ENCODE measurements at places on chromosomes 2 and 18.

GRCh38 chr2:46387886-46388515 is 90.8 kb downstream of the EPAS1 start:
- no peak for DNase-seq

DNA sequence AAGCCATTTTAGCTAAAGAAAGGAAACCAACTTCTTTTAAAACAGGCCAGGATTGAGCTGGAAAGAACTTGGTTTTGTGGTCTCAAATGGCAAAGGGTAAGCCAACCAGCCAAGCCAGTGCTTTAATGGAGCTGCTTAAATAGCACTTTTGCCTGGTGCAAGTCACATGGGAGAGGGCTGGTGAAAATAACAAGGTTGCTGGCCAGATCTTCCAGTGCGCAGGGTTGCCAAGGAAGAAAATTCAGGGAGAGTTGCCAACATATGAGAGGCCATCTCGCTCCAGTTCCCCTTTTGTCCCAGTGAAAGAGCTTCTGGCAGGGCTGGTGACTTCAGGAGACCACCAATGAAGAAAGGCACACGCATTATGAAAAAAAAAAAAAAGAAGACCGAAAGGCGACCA is 57.3 kb downstream of the IRS1 start:
- no peak for DNase-seq

GRCh38 chr2:127665267-127665893 is 9.9 kb downstream of the LIMS2 start:
- no peak for DNase-seq

DNA sequence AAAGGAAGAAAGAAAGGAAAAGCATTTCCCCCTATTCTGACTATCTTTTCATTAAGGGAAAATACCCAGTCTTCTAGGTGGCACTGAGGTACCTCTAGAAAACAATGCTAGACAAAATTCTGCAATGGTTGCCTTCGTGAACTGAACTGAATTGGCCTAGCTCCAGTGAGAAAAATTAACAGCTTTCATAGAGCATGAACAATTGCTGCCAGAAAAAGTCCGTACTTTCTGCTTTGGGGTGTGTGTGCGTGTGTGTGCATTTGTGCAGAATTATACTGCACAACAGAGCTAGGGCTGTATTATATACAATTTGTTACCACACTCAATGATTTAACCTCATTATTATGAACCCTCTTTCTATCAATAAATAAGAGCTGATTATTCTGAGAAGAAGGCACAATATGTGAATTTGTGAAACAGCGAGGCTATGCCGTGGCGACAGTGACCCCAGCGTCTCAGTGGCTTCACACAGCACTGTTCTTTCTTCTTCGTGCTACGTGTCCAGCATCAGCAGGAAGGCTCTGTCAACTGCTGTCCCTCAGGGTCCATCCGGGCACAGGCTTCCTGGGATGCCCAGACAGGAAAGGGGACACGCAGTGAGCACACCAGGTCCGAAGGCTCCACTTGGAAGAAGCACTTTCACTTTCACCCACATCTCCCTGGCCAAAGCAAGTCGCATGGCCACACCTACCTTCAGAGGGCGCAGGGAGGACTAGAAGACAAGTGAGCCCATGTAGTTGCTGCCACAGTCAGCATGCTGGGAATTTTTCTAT is 47.5 kb downstream of the PTGR3 start:
- no peak for DNase-seq

DNA sequence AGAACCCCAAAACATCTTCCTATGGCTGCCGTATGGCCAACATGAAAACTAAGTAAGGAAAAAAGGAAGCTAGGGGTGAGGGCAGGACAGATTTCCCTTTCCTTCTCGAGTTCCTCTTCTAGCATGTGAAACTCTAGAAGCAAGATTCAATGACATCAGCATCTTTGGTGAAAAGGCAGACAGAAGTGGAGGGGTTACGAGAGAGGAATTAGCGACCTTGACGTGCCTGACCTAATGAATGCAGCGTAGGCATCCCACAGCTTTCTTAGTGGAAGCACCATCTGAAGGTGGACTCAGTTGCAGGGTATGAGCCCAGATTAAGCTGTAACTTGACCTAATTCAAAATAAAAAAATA is 47.9 kb upstream of the PELI1 start:
- DNase-seq: no peak

GRCh38 chr2:196274387-196274809 is 103.0 kb upstream of the STK17B start:
- DNase-seq: no peak

- DNase-seq: no peak
Measured at GRCh38 chr2:203498161-203498560, 36.9 kb downstream of the RAPH1 start.
